ENCODE measurements at places on chromosomes 6 and 20.

GRCh38 chr6:49155316-49155715, 307.7 kb downstream of the MMUT start:
- DNase-seq, result no peak

DNA sequence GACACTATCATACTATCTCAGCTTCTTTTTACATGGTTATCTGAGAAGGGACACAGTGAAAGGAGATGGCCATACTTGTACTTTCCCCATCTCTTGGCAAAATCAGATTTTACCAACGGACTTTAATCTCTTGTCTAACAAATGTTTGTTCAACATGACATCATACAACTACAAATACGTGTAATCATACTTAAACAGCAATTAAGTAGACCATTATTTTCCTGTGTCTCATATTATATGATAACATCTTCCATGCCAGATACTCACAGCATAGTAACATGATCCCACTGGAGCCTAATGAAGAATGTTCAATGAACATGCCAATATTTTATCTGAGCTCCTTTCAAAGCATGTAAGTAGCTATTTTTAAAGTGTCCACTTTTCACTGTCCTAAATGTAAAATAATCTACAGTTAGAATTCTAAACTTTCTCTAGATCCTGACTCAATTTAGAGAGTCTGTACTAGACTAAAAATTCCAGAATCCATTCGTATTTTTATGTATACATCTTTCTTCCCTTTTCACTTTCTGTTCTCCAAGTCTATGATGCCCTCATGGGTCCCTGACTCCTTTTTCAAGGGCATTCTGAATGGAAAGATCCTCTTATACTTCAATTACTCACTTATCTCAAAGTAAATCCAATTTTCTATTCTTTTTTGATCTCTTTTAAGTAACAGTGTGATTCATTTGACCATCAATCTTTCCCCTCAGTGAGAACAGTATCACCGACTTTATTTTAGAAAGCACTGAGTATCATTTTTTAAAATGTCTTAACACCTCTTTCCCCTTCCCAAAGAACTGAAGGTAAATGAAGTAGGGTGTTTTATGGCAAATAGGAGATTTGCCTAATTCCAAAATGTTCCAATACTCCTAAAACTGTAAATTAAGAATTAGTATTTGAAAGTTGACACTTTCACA, 133.5 kb downstream of the CDK19 start:
- no peak for DNase-seq

DNA sequence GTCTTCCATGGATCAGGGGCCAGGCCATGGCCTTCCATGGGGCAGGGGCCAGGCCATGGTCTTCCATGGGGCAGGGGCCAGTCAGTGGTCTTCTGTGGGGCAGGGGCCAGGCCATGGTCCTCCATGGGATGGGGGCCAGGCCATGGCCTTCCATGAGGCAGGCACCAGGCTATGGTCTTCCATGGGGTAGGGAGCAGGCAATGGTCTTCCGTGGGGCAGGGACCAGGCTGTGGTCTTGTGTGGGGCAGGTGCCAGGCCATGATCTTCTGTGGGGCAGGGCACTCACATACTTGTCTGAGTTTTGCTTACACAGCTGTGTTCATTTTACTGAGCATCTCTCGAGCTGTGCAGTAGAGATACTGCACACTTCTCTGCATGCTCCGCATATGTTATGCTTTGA, 57.3 kb upstream of the THBS2 start:
- DNase-seq, result no peak

DNA sequence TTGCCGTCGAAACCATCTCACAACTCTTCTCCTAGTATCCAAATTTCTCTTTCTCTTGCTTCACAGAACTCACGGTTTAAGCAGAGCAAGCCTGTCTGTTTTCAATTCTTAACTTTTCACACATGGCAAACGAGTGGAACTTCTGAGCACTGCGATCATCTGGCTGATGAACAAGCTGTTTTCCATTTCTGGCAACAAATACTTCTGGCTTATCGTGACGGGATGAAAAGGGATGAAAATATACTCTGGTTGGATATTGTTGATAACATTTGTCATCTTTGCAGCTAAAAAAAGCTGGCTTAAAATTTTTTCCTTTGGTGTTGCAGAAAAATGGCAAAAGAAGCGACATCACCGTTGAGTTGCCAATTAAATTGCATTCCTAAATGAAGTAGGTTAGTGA, 515.2 kb upstream of the JARID2 start:
- DNase-seq, result no peak

DNA sequence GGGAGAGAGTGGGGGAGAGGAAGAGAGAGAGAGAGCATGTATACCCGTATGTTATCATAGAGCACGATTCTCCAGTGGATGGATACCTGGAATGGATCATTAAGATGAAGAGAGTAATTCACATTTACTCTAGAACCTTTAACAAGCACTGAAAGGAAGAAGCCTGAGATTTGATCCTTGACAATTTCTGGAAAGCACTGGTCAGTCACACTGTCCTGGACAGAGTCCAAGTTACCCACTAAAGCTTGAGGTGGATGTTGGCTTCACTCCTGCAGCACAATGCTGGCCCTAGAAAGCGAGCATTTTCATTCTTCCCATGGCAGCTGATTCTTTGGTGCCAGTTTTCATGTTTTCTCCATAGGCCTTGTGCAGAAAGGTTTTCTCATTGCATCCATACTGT, 25.6 kb downstream of the NFYA start:
- no peak for DNase-seq

GRCh38 chr6:133396984-133397348, 155.8 kb downstream of the EYA4 start:
- DNase-seq, result no peak

All from thoracic aorta (tissue), 2 donors.